ENCODE measurements at places on chromosomes 11 and 22.

GRCh38 chr11:59281177-59281576, 68.5 kb upstream of the MPEG1 start:
- DNase-seq, result no peak

- no peak for DNase-seq
These were observed 74.6 kb downstream of the AASDHPPT start for GRCh38 chr11:106152013-106152412.

- no peak for DNase-seq
These were observed 172.9 kb upstream of the DDI1 start for GRCh38 chr11:103863497-103863896.

DNA sequence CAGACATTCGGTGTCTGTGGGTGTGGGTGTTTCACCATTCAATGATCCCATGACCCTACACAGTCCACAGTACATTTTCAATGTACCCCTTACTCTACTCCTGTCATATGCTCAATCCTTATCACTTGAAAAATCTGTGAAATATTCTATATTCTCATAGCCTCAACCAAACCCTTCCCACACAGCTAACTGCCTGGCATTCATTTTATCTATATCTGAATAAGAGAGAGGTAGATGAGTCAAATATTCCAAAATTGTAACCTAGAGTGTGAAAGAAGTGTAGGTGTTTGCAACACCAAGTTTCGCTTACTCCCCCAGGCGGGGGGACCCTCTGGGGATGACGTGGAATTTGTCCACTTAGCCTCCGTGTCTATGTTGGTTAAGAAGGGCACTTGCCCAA, 354.8 kb downstream of the ETS1 start:
- DNase-seq, result peak; percentile 80

DNA sequence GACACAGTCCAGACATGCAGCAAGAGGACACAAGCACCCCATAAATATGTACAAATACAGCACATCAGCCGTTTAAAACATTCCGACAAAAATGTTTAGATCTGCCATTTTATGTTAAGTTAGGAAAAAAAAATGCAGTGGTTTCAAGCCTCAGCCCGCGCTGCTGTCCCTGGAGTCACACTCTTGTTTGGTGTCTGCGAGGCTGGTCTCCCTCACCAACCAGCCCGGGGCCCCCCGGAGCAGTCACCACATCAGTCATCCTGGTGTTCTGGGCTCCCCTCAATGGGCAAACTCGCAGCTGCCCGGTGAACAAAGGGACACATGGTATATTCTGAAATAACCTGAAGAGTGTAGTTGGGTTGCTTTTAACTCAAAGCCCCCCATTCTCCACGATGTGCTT, 1022.2 kb downstream of the BRD1 start:
- peak; percentile 27 for DNase-seq

DNA sequence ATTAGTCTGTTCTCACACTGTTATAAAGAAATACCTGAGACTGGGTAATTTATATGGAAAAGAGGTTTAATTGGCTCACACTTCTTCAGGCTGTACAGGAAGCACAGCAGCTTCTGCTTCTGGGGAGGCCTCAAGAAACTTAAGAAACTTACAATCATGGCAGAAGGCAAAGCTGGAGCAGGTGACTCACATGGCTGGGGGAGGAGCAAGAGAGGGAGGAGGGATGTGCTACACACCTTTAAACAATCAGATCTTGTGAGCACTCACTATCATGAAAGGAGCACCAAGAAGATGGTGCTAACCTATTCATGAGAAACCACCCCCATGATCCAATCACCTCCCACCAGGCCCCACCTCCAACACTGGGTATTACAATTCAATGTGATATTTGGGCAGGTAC, 381.6 kb downstream of the ETS1 start:
- DNase-seq, result no peak

DNA sequence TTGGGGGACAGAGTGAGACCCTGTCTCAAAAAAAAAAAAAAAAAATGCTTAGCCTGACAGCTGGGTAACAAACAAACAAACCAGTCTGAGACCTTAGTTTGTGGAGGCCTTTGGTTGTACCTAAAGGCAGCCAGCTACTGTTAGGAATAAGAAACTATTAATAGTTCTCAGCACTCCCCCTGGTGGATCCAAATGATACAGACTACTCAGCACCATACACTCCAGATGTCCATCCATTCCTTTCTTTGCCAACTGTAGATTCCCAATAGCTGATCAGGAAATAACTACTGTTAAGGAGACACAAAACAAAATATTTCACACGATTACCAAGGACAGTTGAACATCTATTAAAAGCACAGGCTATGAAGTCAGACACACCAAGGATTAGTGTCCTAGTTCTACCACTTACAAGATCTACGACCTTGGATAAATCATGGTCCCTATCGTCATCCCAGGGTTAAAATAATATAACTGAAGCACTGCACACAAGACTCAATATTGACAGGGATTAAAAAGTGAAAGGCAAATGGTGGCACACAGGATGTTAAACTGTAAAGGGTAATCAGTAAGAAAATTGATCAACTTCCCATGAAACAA, 17.2 kb downstream of the CLDN25 start:
- no peak for DNase-seq

DNA sequence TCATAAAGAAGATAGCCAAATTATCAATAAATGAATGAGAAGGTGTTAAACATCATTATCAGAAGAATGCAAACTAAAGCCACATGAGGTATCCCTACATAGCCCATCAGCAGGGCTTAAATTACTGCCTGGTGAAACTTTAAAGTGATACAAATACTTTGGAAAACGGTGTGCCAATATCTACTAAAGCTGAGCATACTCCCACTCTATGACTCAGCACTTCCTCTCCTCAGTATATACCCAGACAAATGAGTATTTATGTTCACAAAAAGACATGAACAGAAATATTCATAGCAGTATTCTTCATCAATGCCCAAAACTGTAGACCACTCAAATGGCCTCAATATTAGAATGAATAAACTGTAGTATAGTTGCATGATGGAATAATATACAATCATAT, 284.6 kb upstream of the ZC3H12C start:
- DNase-seq, result no peak

- no peak for DNase-seq
These were observed 31.5 kb downstream of the CYP2R1 start for GRCh38 chr11:14860511-14860910.

DNA sequence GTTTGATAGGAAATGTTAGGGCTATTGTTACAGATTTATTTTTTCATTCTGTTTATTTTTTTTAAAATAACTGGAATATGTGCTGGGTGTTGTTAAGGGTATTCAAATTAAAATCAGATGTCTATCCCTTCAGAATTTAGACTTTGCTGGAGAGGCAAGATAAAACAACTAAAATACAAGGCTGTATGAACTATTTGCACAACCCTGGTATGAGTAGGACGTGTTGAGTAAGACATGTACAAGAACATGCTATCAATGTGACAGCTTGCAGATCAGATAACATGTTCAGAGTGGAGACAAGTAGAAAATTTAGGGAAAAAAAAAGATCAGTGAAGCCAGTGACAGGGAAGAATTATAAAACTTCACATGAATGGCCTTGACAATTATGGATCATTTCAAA, 853.5 kb downstream of the METTL15 start:
- DNase-seq, result no peak

GRCh38 chr11:57256119-57256518, 19.1 kb upstream of the APLNR start:
- no peak for DNase-seq

All from activated effector memory CD4-positive, alpha-beta T cell treated with anti-CD3 and anti-CD28 coated beads, Interleukin-2, amount 50 U/mL, for 16 hours (primary cell).